ENCODE measurements at places on chromosomes 4 and X.

DNA sequence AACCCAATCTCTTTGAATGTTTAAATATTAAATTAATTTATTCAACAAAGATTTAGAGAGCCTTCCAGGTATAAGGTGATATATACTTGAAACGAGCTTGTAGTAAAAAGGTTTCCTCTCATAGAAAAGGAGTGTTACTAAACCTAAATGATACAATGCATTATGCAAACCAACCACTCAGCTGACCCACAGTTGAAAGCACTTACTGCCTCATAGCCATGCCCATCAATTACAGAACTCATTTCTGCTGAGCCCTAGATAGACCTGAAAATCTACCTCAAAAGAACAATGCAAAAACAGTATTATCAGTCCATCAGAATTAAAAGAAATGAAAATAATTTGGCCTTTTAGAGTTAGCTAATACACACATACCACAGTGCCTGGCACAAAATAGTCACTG is 75.4 kb downstream of the KCNIP4 start:
- no peak overlapping the region for H3K4me3 ChIP-seq
- H3K4me1 ChIP-seq = no peaks in the 10 kb centered on the region
- no peaks in the 10 kb centered on the region for H3K27me3 ChIP-seq
- DNase-seq = no peak
- H3K27ac ChIP-seq = no peak overlapping the region
- no peaks in the 10 kb centered on the region for H3K36me3 ChIP-seq

DNA sequence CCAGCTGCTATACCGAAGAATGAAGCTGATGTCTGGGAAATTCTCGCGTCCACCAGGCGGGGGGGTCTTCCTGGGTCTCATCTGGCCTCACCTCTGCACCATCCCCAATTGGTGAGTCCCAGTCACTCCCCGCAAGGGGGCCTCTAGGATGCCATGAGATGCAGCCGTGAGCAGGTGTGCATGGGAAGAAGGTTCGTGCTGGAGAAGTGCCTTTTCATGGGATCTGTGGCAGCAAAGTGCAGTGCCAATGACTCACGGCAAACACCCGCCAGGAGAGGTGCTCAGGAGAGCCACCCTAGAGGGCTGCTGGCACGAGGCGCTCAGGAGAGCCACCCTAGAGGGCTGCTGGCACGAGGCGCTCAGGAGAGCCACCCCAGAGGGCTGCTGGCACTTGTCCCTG is 55.1 kb downstream of the CPZ start:
- no peak overlapping the region for H3K27ac ChIP-seq
- no peaks in the 10 kb centered on the region for H3K4me1 ChIP-seq
- peaks cover 62% of the 10 kb centered on the region for H3K27me3 ChIP-seq
- H3K36me3 ChIP-seq = no peaks in the 10 kb centered on the region
- H3K4me3 ChIP-seq = no peak overlapping the region
- DNase-seq = peak; percentile 23

DNA sequence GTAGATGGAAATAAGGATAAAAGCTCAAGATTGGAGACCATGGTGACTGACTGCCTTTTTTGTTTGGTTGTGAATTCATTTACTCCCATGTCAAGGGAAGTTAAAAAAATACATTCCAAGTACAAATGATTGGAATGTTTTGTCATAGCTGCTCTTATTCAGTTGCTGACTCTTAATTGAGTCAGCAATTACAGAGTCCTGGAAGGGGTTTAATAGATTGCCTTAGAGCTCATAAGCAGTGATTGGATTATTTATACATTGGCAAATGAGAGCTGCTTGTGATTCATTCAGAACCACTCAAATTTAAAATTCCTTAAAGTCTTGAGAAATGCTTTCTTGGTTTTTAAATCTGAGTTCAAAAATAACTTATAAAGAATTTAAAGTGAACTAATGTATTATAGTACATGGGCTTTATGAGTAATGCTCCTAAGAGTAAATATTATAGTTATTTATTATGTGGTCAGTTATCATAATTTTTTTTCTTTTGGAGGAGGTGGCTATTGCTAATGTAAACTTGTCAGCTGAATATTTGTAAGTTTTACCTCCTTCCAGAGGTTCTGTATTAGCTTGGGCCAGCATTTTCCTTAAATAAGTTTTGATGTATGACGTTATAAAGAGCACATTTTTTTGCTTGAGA is 13.6 kb downstream of the JADE1 start:
- DNase-seq = no peak
- peaks cover 3% of the 10 kb centered on the region for H3K36me3 ChIP-seq

GRCh38 chr4:65461781-65462180 is 208.5 kb downstream of the EPHA5 start:
- no peak for DNase-seq
- no peaks in the 10 kb centered on the region for H3K36me3 ChIP-seq
- no peak overlapping the region for H3K4me3 ChIP-seq
- H3K27me3 ChIP-seq = no peaks in the 10 kb centered on the region
- no peak overlapping the region for H3K27ac ChIP-seq

GRCh38 chrX:56751071-56751470 is 22.0 kb downstream of the NBDY start:
- H3K36me3 ChIP-seq = no peaks in the 10 kb centered on the region
- no peak overlapping the region for H3K4me3 ChIP-seq
- H3K27me3 ChIP-seq = no peaks in the 10 kb centered on the region
- peaks cover 9% of the 10 kb centered on the region for H3K4me1 ChIP-seq
- no peak for DNase-seq

GRCh38 chrX:69137371-69138117 is 27.7 kb downstream of the PJA1 start:
- H3K36me3 ChIP-seq = no peaks in the 10 kb centered on the region
- no peak overlapping the region for H3K4me3 ChIP-seq
- H3K27me3 ChIP-seq = no peaks in the 10 kb centered on the region
- no peak for DNase-seq

DNA sequence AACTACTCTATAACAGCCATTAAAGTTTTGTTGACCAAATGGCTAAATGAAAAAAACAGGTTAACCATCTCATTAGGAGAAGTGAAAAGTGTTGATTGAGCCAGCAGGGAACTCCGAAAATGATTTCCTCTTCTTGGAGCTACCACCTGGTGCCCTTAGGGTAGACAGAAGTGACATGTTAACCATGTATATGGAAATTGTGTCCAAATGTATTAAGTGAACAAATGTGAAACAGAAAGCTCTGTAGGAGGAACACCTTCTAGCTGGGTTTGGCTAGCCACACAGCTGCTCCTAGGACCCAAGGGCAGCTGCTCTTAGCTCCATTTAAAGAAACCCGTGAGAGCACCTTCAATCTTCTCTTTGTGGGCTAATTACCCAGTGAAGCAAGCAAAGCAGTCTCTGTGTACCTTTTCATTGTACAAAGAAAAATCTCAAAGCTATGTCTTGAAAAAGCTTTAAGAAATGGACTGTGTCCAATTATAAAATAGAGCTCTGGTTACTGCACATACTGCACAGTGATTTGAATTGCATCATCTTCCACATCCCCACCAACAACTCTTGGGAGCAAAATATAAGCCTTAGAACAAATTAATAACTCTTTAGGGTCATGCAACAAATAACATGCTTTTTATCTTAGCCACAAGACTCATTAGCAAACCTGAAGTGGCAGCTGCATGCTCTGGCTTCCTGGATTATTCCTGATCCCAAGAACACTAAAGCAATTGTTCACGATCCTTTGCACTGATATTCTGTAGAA is 59.2 kb upstream of the PARM1 start:
- peaks cover 18% of the 10 kb centered on the region for H3K27me3 ChIP-seq
- no peak overlapping the region for H3K4me3 ChIP-seq
- peaks cover 4% of the 10 kb centered on the region for H3K4me1 ChIP-seq
- H3K27ac ChIP-seq = no peak overlapping the region

DNA sequence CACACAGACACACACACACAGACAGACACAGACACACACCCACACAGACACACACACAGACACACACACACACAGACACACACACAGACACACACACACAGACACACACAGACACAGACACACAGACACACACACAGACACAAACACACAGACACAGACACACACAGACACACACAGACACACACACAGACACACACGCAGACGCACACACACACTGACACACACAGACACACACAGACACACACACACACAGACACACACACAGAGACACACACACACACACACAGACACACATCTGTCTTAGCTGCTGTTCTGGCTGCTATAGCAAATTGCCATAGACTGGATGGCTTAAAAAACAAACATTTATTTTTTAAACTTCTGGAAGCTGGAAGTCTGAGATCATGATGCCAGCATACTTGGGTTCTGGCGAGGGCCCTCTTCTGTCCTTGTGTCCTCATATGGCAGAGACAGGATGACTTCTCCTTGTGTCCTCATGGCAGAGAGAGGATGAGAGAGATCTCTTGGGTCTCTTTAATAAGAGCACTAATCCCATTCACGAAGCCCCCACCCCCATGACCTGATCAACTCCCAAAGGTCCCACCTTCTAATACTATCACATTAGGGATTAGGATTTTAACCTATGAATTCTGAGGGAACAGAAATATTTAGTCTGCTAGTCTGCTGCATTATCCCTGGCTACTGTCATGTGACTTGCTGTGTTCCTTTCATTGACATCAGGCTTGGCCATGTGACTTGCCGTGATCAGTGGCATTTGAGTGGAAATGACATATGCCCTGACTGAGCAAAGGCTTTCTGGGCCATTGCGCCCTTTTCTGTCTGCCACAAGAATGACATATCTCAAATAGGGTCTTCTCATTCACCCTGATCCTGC is 32.7 kb upstream of the RASGEF1B start:
- no peak for DNase-seq
- no peak overlapping the region for H3K4me3 ChIP-seq
- no peaks in the 10 kb centered on the region for H3K27me3 ChIP-seq
- H3K4me1 ChIP-seq = no peaks in the 10 kb centered on the region

DNA sequence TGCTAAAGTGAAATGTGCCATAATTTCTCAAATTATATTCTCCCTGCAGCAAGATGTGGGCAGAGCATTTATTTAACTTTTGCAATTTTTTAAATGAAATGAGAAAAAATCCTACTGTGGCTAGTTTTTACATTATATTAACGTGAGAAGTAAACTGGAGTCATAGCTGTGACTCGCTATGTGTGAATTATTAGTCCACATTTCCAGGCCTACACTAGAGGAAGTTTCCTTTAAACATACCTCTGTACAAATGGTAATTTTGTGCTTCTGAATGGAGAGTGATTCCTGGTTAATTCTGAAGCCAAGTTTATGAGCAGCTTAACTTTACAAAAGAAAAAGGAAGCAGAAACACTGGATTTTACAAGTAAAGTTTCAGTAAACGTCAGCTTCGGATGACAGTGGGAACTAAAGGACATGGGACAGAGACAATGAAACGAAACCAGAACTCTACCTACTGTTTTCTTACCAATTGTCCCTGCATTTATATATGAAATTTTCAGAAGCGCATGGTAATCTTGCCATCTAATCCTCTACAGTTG is 72.4 kb downstream of the FBXO8 start:
- peaks cover 26% of the 10 kb centered on the region for H3K27me3 ChIP-seq
- DNase-seq = no peak
- no peak overlapping the region for H3K4me3 ChIP-seq
- no peaks in the 10 kb centered on the region for H3K4me1 ChIP-seq
- no peak overlapping the region for H3K27ac ChIP-seq

- DNase-seq = no peak
- no peak overlapping the region for H3K27ac ChIP-seq
- no peak overlapping the region for H3K4me3 ChIP-seq
- no peaks in the 10 kb centered on the region for H3K27me3 ChIP-seq
- no peaks in the 10 kb centered on the region for H3K4me1 ChIP-seq
These were observed 58.6 kb upstream of the P2RY10 start for GRCh38 chrX:78886550-78886949.

DNA sequence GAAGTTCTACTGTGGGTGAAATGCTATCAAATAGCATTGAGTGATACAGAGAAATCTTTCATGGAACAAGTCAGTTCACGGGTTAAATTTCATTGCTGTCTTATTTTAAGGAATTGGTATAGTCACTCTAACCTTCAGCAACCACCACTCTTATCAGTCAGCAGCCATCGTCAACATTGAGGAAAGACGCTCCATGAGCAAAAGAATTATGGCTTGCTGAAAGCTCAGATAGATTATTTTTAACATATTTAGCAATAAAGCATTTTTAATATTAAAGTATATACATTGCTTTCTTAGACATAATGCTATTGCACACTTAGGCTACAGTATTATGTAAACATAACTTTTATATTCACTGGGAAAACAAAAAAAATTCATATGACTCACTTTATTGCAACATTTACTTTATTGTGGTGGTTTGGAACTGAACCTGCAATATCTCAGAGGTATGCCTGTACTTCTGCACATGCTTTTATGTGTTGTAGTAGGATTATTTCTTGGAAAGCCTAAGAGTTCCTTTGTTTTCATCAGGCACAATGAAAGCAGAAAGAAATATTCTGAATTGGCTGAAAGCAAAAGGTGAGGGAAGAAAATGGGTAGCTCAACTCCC is 586.7 kb downstream of the GBA3 start:
- no peaks in the 10 kb centered on the region for H3K27me3 ChIP-seq
- no peaks in the 10 kb centered on the region for H3K4me1 ChIP-seq
- no peak for DNase-seq
- no peaks in the 10 kb centered on the region for H3K36me3 ChIP-seq
- H3K27ac ChIP-seq = no peak overlapping the region

- no peak overlapping the region for H3K27ac ChIP-seq
- H3K36me3 ChIP-seq = no peaks in the 10 kb centered on the region
- no peaks in the 10 kb centered on the region for H3K4me1 ChIP-seq
These were observed 81.5 kb downstream of the ARX start for GRCh38 chrX:24934279-24934678.

GRCh38 chrX:68139791-68140190 is 293.5 kb downstream of the OPHN1 start:
- H3K27me3 ChIP-seq = no peaks in the 10 kb centered on the region
- no peak for DNase-seq
- H3K4me3 ChIP-seq = no peak overlapping the region
- no peaks in the 10 kb centered on the region for H3K4me1 ChIP-seq
- no peaks in the 10 kb centered on the region for H3K36me3 ChIP-seq

DNA sequence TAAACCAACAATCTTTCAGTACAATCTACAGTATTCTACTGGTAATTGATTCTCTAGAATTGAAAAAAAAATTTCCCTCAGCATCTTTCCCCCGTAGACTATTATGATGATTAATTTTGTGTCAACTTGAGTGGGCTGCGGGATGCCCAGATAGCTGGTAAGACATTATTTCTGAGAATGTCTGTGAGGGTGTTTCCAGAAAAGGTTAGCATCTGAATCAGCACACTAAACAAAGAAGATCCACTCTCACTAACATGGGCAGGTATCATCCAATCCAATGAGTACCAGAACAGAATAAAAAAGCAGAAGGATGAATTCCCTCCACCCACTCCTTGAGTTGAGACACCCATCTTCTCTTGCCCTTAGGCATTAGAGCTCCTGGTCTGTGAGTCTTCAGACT is 186.1 kb upstream of the MAB21L2 start:
- no peaks in the 10 kb centered on the region for H3K4me1 ChIP-seq
- no peak for DNase-seq
- no peak overlapping the region for H3K27ac ChIP-seq

- no peaks in the 10 kb centered on the region for H3K36me3 ChIP-seq
- H3K27me3 ChIP-seq = no peaks in the 10 kb centered on the region
- no peak overlapping the region for H3K27ac ChIP-seq
- H3K4me3 ChIP-seq = no peak overlapping the region
These were observed 74.6 kb upstream of the NALF2 start for GRCh38 chrX:69429339-69430015.

Measured in RWPE2 (cell line).